Activated T-cell treated with anti-CD3 and anti-CD28 coated beads for 48 hours (primary cell): ENCODE measurements at places on chromosomes 16 and 17.

- peak; percentile 12 for DNase-seq
These were observed 574 bp downstream of the MPP3 start for GRCh38 chr17:43832168-43832975.

DNA sequence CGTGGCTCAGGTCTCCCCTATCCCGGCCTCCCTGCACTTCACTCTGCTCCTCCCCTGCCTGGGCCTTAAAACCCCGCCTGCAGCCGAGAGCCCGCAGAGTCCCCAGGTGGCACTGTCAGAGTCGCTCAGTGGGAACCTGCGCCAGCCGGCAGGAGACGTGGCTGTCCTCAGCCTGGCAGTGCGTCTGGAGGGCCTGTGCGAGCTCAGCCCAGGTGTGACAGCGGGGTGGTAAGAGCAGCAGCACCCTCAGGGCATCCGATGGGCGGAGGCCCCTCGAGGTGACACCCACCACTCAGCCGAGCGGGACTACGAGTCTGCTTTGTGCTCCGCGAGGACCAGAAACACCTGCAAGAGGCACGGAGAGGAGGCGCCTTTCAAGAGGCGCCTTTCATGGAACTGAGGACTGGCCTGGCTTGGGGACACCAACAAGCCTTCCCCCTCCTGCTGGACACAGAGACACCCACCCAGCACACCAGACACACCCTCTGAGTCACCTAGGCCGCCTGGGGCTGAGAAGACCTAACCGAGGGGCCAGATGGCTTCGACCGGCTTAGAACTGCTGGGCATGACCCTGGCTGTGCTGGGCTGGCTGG is at the start of gene CLDN9:
Gene CLDN9, plus strand, starts transcription at position 96 of the 593 bp plus-strand sequence. Its CDS starts 440 bp downstream, at position 536.
- DNase-seq = no peak

DNA sequence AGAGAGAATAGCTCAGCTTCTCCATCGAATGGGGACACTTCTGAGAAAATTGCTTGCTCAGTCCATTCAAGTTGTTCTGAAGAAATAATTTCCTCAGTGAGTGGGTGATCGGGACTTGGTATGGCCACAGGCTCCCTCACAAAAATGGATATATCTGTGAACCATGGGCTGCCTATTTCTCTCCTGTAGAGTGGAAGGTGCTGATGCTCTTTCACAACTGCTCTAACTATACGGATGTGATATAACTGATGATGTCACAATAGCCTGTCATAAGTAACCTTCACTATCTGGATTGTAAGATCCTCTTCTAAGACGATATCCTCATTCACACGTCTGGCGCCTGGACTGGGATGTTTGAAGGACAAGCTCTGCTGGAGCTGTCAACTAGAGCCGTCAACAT is 4.7 kb upstream of the CCL18 start:
- DNase-seq = no peak

GRCh38 chr16:20868890-20869289 is 31.3 kb downstream of the DCUN1D3 start:
- no peak for DNase-seq

DNA sequence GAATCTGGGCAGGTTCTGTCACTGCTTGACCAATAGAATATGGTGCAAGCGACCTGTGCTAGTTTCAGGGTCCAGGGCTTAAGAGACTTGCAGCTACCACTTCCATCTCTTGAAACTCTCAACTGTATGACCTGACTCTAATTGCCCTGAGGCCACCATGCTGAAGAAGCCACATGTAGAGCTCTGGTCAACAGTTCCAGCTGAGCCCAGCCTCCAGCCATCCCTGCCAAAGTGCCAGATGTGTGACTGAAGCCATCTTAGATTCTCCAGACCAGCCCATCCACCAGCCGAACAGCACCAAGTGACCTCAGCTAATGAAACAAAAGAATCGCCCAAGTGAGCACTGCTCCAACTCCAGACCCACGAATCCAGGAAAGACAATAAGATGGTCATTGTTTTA is 3.4 kb upstream of the MT2A start:
- DNase-seq = no peak

DNA sequence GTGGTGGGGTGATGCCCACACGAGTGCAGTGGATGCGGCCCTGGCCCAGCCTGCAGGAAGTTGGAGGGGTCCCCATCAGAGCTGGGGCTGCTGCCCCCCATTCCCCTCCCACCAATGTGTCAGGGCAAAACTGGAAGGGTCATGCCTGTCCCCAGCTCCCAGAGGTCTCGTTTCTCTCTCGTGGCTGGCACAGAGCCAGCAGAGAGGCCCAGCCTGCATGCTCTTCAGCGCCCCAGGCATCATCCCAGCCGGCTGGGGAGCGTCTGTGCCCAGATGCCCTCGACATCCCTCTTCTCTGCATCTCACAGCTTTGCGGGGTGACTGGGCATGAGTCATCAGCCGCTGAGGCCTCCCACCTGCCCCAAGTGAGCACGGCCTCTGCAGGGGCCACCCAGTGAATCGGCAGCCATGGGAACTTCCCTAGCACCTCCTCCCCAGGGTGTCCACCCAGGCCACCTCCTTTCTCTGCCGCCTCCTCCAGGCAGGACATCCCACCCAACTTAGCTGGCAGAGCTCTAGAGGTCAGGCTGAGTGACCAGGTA is 9.8 kb upstream of the CSNK1D start:
- peak; percentile 55 for DNase-seq

DNA sequence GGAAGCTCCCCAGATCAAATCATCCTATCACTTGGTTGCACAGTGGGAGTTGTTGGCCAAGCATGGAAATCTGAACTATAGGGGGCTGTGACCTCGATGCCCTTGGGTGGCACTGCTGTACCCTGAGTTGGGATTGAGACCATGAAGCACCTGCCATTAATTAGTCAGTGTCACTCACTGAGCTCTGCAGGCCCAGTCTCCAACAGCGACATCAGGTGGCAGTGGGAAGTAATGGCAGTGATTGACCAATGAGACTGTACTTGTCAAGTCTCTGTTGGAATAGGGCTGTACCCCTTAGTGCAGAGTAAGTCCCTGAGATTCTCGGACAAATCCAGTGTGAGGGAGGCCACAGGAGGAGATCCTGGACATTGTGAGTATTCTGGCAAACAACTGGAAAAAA is 118.0 kb upstream of the RPL38 start:
- DNase-seq = no peak

DNA sequence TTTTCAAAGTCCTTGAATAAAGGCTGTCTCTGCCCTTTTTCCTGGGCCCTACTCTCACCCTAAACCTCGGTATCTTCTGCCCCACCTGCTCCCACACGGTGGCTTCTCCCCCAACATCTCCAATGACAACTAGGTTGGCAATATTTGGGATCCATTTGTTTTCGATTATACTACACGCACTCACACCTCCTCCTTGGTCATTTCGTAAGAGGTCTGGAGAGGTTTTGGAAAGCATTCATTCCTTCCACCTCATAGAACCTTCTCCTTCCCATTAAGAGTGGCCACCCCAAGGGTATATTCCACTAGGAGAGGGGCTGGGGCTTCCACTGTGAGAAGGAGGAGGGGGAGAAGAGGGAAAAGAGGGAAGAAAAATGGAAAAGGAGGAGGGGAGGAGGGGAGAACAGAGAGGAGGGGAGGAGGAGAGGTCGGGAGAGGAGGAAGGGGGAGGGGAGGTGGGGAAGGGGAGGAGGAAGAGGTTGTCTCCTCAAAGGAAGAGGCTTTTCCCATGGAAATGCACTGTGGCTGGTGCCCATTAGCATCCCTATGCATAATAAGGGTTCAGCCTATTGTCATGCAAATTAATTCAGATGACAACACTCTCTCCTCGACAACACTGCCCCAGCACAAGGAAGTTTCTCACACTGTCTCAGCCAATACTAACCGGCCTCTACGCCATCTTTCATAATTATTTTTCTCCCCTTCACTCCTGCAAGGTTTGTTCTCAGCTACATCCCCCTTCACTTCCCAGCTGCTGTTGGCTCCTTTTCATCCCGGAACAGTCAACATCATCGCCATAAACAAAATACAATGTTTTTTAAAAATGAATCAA is 30.0 kb downstream of the SOX9 start:
- no peak for DNase-seq
